Epithelial cell of proximal tubule (primary cell): ENCODE measurements at places on chromosomes 7 and 10. TPM values are rescaled to one million over a fixed set of nuclear protein-coding genes. Genes with fewer than 3 reads are reported as not detected.

Gene MET
- 155 and 164 TPM in 2 replicates for total RNA-seq

Gene RBM20
- 0.07 and 0.46 TPM in 2 replicates for total RNA-seq

Gene CHRM2
- total RNA-seq = 0.06 TPM in 1 of 2 replicates, not detected in the other

Gene CFAP70
- total RNA-seq = 0.14 and 0.98 TPM in 2 replicates

Gene MYOF
- total RNA-seq = 185 and 208 TPM in 2 replicates

Gene ABCB1
- total RNA-seq = 9.3 and 13.3 TPM in 2 replicates

Gene CRTAC1
- total RNA-seq = 0.06 TPM in 1 of 2 replicates, not detected in the other

Gene CPN1
- not detected in 2 replicates for total RNA-seq

Gene NPC1L1
- total RNA-seq = 0.23 and 0.94 TPM in 2 replicates

Gene AASS
- 8.1 and 11.9 TPM in 2 replicates for total RNA-seq

Gene CPA2
- 0.14 TPM in 1 of 2 replicates, not detected in the other for total RNA-seq

Gene SFXN3
- total RNA-seq = 47.6 and 49.5 TPM in 2 replicates

Gene PLOD3
- 75.0 and 78.3 TPM in 2 replicates for total RNA-seq

Gene TMEM72
- not detected in 2 replicates for total RNA-seq

Gene TPST1
- total RNA-seq = 16.7 and 18.7 TPM in 2 replicates

Gene ZNF248
- 4.0 and 6.9 TPM in 2 replicates for total RNA-seq

Gene TLX1
- total RNA-seq = not detected in 2 replicates

Gene GRID1
- 0.52 TPM in 1 of 2 replicates, not detected in the other for total RNA-seq

Gene SFRP5
- total RNA-seq = not detected in 2 replicates

Gene PLEKHS1
- total RNA-seq = not detected in 2 replicates

Gene COPG2
- total RNA-seq = 18.5 and 27.8 TPM in 2 replicates

Gene HPS1
- 29.2 and 34.6 TPM in 2 replicates for total RNA-seq

Gene HOXA1
- total RNA-seq = 5.7 and 7.1 TPM in 2 replicates

Gene GIMAP8
- not detected in 2 replicates for total RNA-seq

Gene KAZALD1
- total RNA-seq = 2.9 and 4.5 TPM in 2 replicates

Gene CACNB2
- not detected in 2 replicates for total RNA-seq

Gene CSGALNACT2
- total RNA-seq = 8.1 and 10.4 TPM in 2 replicates

Gene ENO4
- total RNA-seq = not detected in 2 replicates

Gene SPDYE11
- not detected in 2 replicates for total RNA-seq

Gene ARPC1A
- 198 and 233 TPM in 2 replicates for total RNA-seq

Gene PRSS2
- 0.43 TPM in 1 of 2 replicates, not detected in the other for total RNA-seq

Gene OR2A42
- not detected in 2 replicates for total RNA-seq
